Cerebellar cortex (tissue), 1 donor: ENCODE measurements at places on chromosomes 6 and 20.
A peak's percentile ranks its signal among the peaks of the same experiment; 100 is the strongest.

- DNase-seq, result no peak
These were observed 108.6 kb downstream of the CEBPB start for GRCh38 chr20:50299325-50299629.

DNA sequence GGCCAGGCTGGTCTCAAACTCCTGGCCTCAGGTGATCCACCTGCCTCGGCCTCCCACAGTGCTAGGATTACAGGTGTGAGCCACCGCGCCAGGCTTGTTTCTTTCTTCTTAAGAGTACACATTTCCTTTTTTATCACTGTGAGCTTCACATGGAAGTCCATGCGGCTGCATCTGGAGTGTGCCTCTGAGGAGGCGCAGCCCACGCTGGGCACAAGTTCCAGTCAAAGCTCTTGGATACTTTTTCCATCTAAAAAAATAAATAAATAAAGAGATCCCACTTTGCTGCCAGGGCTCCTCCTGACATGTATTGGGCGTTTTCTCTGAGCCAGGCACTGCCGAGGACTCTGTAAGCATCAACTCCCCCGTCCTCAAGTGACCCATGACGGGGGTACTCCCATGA, 123.0 kb downstream of the PREX1 start:
- DNase-seq, result no peak

DNA sequence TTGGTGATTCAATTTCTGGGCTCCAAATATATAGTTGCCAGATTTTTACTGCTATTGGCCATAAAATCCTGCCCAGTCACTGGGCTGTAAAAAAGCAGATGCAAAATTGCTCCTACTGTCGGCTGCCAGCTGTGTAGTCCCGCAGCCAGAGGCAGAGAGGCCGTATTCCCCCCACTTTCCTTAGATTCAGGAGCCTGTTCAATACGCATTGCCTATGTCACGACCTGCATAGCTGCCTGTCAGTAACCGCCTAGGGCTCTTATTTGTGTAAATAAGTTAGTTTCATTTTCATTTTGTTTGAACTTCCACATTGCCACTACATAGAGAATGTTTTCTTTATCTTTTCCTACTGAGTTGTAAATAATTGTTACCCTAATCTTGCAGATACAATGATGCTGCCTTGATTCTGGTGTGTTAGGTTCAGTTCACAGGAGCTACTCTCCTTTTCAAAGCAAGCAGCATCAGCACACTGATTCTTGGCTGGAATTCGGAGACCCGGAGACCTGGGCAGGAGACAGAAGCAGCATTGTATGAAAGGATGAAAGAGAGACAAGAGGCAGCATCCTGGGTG, 46.0 kb upstream of the UST start:
- DNase-seq, result peak; percentile 28

DNA sequence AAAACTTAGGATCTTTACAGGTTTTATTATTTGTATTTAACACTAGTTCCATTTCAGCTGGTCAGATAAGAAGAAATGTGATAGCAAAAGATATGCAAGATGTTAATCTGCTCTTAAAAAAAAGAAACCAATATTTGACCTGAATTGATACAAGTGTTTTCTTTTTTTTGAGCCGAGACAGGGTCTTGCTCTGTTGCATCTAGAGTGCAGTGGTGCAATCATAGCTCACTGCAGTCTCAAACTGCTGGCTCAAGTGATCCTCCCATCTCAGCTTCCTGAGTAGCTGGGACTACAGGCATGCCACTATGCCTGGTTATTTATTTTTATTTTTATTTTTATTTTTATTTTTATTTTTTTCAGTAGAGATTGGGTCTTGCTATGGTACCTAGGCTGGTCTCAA, 133.0 kb downstream of the GMPR start:
- DNase-seq, result no peak

DNA sequence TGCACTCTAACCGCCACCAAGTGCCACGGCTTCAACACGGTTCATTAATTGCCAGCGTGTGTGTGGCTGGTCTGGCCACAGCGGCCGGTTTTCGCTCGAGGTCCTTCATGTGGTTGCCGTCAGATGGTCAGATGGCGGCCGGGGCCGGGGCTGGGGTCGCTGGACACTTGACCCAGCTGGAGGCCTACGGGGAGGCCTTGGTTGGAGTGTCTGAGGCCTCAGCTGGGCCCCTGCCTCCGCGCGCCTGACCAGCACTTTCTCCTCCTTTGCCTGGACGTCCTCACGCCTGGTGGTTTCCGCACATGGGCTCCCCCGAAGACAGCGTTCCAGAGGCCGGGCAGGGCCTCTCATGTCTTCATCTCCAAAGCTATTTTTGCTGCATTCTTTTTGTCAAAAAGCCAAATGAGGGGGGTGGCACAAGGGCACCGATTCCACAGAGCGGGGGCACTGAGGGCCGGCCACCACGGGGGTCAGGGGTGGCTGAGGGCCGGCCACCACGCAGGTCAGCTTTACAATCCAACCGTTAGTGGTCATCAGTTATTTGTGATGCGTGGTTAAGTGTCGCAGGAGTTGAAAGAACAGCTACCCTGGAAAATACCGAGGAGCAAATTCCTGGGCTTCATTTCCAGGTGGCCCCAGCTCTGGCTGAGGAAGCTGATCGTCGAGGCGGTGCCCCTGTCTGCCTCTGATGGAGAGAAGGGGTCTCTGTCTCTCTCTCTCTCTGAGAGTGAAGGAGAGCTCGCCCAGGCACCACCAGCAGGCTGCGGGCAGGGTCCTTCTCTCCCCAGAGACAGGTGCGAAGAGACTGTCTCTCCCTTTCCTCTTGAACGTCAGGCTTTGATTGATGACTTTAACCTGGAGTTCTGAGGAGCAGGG, 50.5 kb upstream of the FRMD1 start:
- DNase-seq, result no peak

- no peak for DNase-seq
These were observed 38.0 kb downstream of the XRN2 start for GRCh38 chr20:21340991-21341697.

- DNase-seq, result no peak
These were observed 2.1 kb downstream of the ZC3H12D start for GRCh38 chr6:149482545-149483333.

- no peak for DNase-seq
These were observed 1.8 kb upstream of the FKBP1A start for GRCh38 chr20:1394686-1395085.

DNA sequence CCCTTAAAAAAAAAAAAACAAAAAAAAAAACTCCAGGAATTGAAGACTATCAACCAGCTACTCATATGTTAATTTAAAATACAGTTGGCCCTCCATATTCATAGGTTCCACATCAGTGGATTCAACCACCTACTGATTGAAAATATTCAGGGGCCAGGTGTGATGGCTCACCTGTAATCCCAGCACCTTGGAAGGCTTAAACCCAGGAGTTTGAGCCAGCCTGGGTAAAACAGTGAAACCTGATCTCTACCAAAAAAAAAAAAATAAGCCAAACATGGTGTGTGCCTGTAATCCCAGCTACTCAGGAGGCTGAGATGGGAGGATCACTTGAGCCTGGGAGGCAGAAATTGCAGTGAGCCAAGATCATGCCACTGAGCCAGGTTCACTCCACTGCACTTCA, 72.4 kb upstream of the SMIM8 start:
- DNase-seq, result no peak

GRCh38 chr6:23213193-23213592, 643.8 kb downstream of the HDGFL1 start:
- DNase-seq, result no peak

GRCh38 chr6:129621252-129621651, 88.7 kb downstream of the ARHGAP18 start:
- DNase-seq, result no peak
